Activated CD8-positive, alpha-beta T cell treated with anti-CD3 and anti-CD28 coated beads, Interleukin-2, amount 10 ng/mL, durations not matched to agents 7 days and 5 days (primary cell): ENCODE measurements at places on chromosomes 3 and 15. TPM values are rescaled to one million over a fixed set of nuclear protein-coding genes. Genes with fewer than 3 reads are reported as not detected.

DNA sequence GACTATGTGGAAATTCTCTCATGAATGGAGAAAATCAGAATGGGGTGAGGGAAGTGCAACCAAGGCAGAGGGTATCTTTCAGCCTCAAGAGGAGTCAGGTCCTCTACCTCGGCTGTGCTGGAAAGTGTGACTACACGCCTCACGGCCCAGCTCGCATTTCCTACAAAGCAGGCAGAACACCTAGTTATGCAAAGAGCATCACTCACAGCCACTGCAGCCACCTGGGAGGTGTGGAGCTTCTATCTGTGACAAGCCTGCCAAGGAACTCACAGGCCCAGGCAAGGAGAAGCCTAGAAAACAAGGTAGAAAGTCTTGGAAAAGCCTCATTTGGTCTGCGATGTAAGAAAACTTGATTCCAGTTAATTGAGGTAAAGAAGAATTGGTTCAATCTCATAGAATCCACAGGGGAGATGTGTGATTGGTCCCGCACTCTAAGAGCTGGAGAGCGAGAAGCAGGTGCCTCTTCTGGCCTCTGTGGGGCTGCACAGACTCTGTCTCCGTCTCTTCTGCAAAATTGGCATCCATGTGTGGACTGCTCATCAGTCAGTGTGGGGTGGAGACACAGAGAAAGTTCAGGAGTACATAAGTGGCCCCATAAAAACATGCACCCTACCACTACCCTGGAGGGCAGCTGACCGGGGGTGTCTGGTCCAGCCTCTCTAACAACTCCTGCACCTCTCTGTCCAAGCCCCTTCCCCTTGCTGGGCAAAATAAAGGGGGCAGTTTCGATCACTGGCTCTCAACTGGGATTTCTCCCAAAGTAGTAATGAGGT lies 76.8 kb downstream of the TAMM41 start:
- no peak for DNase-seq

DNA sequence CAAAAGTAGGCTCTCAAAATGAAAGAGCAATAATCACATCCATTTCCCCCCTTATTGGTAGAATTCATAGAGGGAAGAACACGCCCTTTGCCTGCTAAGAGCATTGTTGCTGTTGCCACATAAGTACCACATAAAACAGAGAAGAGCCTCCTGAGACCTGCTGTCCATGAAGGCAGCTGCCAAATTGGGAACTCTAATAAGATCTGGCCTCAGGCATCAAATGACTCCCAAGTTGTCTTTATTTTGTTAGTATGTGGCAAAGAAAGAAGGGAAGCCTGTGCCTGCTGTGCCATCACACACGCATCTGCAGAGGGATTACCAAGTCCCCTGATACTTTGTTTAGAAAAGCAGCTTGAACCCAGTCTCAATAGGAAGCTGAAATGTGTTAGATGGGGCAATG lies 23.9 kb downstream of the VGLL3 start:
- DNase-seq = no peak

DNA sequence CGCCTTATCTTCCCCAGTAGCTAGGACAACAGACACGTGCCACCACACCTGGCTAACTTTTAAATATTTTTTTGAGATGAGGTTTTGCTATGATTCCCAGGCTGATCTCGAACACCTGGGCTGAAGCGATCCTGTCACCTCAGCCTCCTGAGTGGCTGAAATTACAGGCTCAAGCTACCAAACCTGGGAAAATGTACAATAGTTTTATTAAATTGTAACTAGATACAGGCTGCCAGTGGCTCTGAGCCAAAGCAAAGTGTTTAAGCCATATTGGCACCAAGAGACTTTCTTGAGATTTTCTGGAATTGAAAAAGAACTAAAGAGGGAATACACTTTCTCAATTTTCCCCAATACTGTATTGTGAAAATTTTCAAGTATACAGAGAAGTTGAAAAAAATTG lies 204.3 kb downstream of the SUCLG2 start:
- no peak for DNase-seq

- DNase-seq = no peak
Measured at GRCh38 chr3:78729946-78730345, 1037.9 kb downstream of the ROBO1 start.

DNA sequence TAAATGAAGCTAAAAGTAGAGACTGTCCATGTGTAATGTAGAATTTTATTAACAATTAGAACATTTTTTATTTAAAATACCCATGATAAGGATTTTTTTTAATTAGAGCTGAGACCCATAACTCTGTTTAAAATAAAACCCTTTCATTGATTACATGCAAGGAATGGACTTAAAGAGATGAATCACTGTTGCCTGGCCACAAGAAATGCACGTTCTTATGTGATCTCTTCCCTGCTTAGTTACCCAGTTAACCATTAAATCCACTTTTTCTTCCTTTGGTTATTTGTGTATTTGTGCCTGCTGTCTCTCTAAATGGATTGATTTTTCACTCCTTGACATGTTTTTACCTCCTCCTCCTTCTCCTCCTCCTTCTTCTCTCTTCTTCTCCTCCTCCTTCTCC lies 83.3 kb upstream of the SLITRK3 start:
- no peak for DNase-seq

GRCh38 chr15:48693484-48693883 lies 48.0 kb upstream of the FBN1 start:
- DNase-seq = no peak

- no peak for DNase-seq
Measured at GRCh38 chr3:108073764-108074431, 16.9 kb downstream of the CD47 start.

- DNase-seq = no peak
Measured at GRCh38 chr15:99956820-99957641, 223.8 kb upstream of the LYSMD4 start.

- DNase-seq = no peak
Measured at GRCh38 chr3:97658668-97659285, 105.8 kb upstream of the ARL6 start.

- DNase-seq = no peak
Measured at GRCh38 chr3:136334209-136334608, 84.1 kb downstream of the PCCB start.

GRCh38 chr15:89144491-89144890 lies 56.2 kb downstream of the ABHD2 start:
- DNase-seq = no peak

- DNase-seq = no peak
Measured at GRCh38 chr15:34644851-34645250, 61.4 kb upstream of the GOLGA8B start.

- no peak for DNase-seq
Measured at GRCh38 chr3:40800343-40800742, 275.6 kb downstream of the ZNF621 start.

GRCh38 chr15:69696946-69697345 lies 244.3 kb downstream of the RPLP1 start:
- no peak for DNase-seq

DNA sequence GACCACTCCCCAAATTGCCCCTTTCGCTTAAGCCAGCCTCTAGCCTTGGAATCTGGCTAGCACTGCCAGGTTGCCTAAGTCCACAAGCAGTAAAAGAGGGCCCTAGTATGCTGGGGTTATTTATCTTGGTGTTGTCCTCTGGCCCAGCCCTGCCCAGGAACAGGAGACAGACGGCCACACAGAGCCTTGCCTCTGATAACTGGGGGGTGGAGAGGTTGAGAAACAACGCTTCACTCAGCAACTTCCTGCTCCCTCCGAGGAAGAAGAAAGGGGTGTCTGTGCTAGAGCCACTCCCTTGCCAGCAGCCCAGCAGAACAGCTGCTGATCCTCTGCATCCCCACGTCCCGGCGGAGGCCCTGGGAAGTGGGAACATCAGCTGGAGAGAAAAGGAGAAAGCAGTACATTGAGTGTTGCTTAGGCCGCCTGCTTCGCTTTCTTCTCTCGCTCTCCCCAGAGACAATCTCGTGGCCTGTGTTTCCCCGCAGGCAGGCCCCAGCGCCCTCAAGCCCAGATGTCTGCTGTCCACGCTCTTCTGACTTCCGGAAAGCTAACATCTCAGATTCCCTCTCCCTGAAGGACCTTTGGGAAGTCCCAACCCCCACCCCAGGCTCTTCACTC lies 22.6 kb upstream of the C3orf70 start:
- DNase-seq = no peak

GRCh38 chr15:56244038-56244810 lies 545 bp upstream of the RFX7 start:
- peak; percentile 47 for DNase-seq

DNA sequence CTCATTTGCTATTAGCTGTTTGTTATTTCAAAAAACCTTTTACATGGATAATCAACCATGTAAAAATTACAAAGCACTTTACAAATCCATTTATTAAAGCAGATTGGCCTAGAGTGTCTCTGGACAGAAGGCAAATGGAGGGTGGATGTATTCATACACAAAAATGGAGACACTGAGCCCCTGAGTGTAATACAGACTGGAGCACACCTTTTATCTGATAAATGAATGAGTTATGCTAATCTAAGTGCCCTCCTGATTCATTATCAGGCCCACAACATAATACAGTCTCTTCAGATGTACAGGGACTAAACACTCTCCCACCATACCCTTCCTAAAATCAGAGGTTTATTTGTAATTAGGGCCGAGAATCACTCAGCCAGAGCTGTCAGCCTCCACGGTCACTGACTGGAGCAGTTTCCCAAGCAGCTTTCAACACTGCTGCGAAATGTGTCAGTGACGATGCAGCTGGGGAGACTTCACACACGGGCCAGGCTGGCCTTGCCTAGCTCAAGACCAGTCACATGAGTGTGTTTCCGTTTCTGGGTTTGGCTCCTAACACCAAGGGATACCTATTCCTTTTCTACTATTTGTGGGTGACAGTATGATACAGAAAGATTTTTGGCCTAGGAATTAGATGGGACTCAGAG lies 271.8 kb downstream of the ZIC1 start:
- DNase-seq = no peak

GRCh38 chr3:131782751-131783150 lies 252.1 kb downstream of the CPNE4 start:
- no peak for DNase-seq

PRSS50 gene
- total RNA-seq = not detected

ATP13A5 gene
- total RNA-seq = not detected

SCAP gene
- 57.5 TPM for total RNA-seq

ULK4 gene
- 12.3 TPM for total RNA-seq

CNTN6 gene
- total RNA-seq = not detected

KLHL40 gene
- not detected for total RNA-seq

GOLGA8O gene
- 20.0 TPM for total RNA-seq

BFSP2 gene
- total RNA-seq = 0.45 TPM

DPPA2 gene
- not detected for total RNA-seq

AP3B2 gene
- total RNA-seq = not detected

CFAP100 gene
- total RNA-seq = not detected

CSTA gene
- total RNA-seq = not detected

P2RY13 gene
- not detected for total RNA-seq

PAQR5 gene
- not detected for total RNA-seq

IGF1R gene
- 10.6 TPM for total RNA-seq

TGM5 gene
- total RNA-seq = 0.37 TPM
